Stimulated activated CD8-positive, alpha-beta memory T cell treated with anti-CD3 and anti-CD28 coated beads, Interleukin-12 subunit alpha, Interleukin-12 subunit beta, amount 100 ng/mL, for 4 hours (primary cell): ENCODE measurements at places on chromosomes 1 and 21.

DNA sequence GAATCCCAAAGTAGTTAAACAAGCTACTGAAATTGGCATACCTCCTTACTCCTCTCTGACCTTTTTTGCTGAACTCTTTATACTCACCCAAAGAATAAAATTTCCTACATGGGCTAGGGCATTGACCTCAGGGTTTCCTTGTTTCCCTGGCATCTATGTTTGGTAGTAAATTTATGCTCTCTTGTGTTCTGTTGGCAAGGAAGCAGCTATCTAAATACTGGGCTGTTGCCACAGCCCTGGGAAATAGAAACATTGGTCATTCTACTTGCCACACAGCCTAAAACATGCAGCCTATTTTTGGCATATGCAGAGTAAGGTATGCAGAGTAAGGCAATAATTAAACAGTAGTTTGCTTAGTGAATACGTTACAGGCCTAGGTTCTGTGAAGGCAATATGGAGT lies 351.4 kb downstream of the HLX start:
- DNase-seq = no peak

- DNase-seq = no peak
These were observed 57.3 kb downstream of the ZNF644 start for GRCh38 chr1:90964444-90965035.

DNA sequence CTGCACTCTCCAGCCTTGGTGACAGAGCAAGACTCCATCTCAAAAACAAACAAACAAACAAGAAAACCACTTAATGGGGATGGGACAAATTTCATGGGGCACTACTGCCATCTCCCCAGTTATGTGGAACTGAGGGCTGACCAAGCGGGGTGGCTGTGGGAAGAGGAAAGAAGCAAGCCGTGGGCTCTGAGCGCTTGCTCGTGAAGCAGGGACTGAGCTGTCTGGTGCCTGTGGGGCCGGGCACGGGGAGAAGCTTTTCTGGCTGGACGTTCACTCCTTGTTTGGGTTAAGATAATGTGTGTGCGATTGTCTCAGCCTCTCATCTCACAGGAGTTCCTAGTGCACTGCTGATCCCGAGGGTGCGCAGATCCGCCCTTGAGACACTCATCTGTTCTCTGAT lies 22.0 kb upstream of the KIF26B start:
- no peak for DNase-seq

DNA sequence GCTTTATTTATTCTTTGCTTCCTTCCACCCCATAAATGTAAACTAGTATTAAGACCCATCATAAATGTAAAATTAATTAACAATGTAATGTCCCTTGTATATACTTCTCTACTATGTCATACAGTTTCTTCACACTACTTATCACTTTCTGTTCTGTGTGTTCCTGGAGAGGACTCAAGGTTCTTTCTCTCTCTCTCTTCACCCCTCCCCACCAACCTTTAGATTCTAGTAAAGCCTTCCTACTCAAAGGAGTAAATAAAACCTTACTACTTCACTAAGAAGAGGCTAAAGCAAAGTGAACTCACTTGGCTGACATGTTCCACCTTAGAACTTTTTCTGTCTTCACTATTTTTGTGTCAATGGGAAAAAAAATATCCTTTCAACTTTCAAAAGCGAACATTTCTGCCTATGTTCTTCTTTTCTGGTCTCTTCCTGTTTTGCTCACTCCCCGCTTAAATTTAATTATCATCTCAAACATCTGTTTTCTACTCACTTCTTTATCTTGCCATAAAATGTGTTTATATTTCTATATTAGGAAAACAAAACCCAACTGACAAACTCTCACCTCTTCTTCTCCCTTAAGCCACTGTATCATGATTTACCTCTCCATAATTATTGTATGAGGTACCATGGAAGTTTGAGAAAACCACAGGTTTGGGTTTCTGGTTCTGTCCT lies 260.3 kb downstream of the DPYD start:
- DNase-seq = no peak

DNA sequence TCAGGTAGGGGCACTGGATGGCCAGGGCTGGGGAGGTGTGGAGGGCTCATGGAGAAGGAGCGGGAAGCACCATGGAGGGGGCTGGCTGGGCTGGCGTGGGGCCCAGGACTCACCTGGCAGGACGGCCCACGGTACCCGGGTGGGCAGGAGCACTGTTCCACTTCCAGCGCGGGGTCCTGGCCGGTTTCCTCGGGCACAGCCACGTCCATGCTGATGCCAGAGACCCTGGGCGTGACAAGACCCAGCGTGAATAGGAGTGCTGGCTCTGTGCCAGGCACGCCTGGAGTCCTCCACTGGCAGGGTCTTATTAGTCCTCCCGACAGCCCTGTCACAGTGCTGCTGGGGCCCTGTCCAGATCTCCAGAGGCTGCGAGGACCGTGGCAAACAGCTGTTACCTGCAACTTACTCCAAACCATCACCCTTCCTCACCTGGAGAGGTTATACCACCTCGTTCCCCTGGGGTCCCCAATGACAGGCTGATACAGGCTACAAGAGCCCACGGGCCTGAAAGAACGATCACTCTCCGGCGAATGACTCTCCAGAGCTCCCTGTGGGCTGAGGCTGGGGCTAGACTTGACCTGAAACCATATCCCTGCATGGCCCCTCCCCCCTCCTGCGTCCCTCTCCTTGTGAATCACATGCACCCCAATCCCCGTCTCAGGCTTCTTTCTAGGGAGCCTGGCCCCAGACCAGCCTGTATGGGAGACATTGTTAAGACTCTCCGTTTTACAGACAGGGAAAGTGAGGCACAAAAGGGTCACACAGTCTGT lies 62.1 kb downstream of the HSPG2 start:
- no peak for DNase-seq

GRCh38 chr1:42152907-42153600 lies at the start of gene GUCA2B:
Gene GUCA2B, plus strand, starts transcription at chr1:42153410. Its CDS starts 41 bp downstream, at chr1:42153451.
- DNase-seq = no peak

DNA sequence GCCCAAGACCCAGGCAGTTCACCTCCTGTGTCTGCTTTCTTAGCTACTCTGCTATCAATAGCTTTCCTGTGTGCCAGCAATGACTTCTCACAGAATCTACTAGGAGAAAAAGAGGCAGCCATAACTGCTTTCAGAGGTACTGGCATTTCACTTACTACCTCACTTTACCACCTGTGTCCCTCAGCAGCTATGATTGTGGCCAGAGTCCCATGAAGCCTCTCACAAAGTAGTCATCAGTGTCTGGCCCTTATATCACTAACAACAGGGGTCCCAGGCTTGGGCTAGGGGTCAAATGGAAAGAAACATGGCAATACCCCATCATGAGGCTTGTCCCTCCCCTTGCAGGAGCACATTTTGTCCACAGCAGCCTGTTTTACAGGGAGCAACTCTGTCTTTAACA lies 62.7 kb upstream of the EPS8L3 start:
- no peak for DNase-seq

- no peak for DNase-seq
These were observed 19.8 kb downstream of the SELP start for GRCh38 chr1:169610108-169610507.

- DNase-seq = no peak
These were observed 141.7 kb downstream of the NPHP4 start for GRCh38 chr1:5850503-5850902.

DNA sequence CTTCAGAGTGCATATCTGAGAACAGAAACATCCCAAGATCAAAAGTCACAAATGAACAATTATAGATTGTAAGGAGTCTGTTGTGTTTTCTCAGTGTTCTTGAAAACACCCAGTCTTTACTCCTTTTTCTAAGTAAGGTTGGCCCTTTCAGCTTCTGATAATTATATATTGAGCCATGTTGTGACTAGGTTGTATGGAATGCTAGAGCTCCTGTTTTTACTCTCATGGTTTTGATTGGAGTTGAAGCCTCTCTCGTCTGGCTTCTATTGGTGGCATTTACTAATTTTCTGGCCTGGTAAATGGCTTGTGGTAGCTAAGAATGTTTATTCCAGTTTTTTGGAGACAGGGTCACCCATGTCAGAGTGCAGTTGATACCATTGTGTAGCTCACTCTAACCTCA lies 84.7 kb downstream of the NDUFS5 start:
- DNase-seq = no peak

DNA sequence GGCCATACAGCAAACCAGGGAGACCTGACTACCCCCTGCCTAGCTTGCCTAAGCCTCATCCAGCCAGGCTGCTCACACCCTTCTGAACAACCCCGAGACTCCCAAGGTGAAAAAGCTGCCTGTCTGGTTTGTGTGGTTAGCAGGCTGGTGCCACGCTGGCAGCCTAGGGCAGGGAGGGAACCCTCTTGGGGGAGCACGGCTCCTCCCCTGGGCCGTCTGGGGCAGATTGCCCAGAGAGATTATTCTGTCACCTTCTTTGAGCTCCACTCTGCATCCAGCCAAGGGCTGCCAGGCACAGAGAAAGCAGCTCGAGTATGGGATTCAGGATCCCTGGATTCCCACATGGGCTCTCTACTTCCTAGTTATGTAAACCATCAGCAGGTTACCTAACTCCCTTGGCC lies 27.5 kb upstream of the TCEA3 start:
- DNase-seq = peak; percentile 2

- DNase-seq = no peak
These were observed 901.2 kb downstream of the LTN1 start for GRCh38 chr21:28091466-28091865.

DNA sequence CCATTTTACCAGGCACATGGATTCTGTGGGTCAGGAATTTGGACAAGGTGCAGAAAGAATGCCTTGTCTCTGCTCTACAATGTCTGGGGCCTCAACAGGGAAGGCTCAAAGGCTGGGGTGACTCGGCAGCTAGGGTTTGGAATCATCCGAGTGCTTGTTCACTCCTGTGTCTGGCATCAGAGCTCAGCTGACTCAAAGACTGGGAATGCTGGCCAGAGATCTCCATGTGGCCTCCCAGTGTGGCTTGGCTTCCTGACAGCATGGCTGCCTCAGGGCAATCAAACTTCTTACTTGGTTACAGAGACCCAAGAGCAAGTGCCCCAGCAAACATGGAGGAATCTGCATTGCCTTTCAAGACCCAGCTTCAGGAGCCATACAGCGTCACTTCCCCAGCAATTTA lies 110.5 kb downstream of the TOMM20 start:
- DNase-seq = no peak

DNA sequence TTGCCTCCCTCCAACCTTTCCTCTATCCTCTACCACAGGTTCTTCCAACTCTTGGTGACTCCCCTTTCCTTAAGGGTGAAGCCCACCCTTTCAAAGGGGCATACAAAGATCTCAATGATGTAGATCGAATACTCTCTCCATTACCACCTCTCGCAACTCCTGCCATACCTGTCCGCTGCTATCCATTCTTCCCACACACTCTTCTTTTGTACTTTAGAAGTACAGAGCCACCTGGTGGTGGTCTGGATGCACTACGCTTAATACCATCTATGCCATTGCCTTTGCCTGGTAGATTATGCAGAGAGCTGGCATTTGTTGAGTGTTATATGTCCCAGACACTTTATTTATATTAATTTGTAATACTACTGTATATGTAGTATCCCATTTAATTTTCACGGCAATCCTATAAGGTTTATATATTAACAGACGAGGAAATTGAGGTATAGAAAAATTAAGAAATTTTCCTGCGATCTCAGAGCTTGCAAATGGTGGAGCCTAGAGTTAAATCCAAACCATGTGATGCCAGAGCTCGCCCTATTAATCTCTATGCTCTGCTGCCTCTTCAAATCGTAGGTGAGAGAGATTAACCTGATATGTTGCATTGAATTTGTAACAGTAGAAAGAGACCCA lies 22.9 kb downstream of the TSHB start:
- no peak for DNase-seq

GRCh38 chr21:14491269-14491681 lies 54.8 kb downstream of the SAMSN1 start:
- DNase-seq = no peak

DNA sequence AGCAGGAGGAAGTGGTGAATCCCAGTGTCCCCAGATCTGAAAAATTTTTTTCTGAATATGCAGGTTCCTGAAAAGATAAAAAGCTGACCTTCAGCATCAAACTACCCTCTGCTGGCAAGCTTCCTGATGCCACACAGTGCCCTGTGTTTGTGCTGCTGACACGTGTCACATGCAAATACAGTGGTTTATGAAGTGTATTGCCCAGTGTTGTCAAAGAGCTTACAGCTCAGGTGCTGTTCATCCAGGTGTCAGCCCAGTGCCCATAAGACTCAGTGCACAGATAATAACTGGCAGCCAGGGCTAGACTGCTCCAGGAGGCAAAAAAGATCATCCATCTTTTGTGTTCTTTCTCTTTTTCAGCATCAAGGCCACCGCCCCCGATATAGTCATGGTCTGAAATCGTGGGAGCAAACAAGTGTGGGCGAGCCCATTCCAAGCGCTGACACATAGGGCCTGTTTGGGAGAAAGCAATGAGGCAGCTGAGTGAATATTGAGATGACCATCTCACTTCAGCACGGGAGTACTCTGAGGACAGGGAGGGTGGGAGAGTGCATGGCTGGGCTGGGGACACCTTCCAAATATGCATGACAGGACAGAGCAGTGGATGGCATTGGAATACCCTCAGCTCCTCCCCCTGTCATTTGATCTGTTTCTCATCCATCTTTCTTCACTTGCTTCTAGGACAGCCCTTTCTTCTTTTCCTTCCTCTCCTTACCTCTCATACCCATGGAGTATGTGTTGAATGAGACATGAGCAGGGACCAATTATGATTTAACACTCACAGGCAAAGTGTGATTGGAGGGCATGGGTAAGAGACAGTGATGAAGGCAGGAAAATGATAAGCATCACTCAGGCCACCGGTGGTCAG lies 6.4 kb upstream of the KCNK1 start:
- no peak for DNase-seq

GRCh38 chr21:34878940-34879339 lies 170.2 kb downstream of the RUNX1 start:
- no peak for DNase-seq

DNA sequence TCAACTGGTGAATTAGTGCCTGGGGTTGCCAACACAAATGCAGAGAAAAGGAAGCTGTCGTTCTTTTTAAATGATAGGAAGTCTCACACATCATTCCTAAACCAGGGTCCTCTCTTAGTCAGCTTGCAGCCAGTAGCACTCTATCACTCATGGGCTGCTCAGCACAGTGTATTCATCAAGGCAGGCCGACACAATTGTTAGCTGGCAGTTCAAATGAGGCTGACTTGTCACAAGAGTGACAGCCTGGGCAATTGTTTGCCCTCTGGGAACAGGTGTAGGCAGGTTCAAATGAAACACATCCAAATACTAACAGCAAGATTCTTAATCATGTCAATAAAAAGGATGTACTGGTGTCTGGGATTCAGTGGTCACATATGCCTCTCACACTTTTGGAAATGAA lies 76.9 kb downstream of the ERICH3 start:
- no peak for DNase-seq
